Activated CD8-positive, alpha-beta memory T cell treated with anti-CD3 and anti-CD28 coated beads, Interleukin-2, amount 10 ng/mL, durations not matched to agents 7 days and 5 days (primary cell): ENCODE measurements at places on chromosomes 1 and 21. TPM values are rescaled to one million over a fixed set of nuclear protein-coding genes. Genes with fewer than 3 reads are reported as not detected.
A peak's percentile ranks its signal among the peaks of the same experiment; 100 is the strongest.

The FAM177B gene
- total RNA-seq, result not detected

The SLC37A1 gene
- total RNA-seq, result 14.0 TPM

The PRKCZ gene
- 6.8 TPM for total RNA-seq

GRCh38 chr1:9766759-9767442 is 56.9 kb downstream of the CLSTN1 start:
- DNase-seq, result no peak

DNA sequence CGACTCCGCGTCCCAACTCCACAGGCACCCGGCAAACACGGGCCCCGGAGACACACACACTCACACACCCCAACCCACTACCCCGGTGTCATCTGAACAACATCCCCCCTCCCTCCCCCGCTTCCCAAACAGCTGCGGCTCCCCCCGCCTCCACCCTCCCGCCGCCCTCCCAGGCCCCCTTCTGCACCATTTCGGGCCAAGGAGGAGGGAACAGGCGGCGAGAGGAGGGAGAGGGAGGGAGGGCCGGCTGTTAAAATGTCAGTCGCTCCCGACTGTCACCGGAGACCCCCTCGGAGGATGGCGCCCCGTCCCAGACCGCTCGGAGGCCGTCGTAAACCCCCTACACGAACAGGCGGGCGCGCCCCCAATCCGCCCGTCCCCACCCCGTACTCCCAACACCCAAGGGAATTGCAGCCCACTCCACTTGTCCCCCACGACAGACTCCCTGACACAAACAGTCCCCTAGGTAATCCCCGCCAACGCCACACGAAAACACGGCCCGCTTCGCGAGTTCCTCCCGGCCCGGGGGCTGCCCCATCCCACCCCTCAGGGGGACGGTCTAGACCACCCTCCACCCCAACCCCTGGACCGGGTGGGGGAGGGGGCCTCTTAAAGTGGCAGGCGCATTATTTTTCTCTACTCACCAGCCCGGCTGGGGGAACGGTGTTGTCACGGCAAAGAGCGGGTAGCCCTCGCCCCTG is 583 bp downstream of the MEF2D start:
- peak; percentile 62 for DNase-seq

GRCh38 chr1:226883630-226884029 is 13.2 kb downstream of the PSEN2 start:
- no peak for DNase-seq

- DNase-seq, result no peak
Observed at GRCh38 chr1:61387829-61388228, 305.5 kb downstream of the NFIA start.

GRCh38 chr1:201655243-201655642 is 116.3 kb downstream of the NAV1 start:
- no peak for DNase-seq

DNA sequence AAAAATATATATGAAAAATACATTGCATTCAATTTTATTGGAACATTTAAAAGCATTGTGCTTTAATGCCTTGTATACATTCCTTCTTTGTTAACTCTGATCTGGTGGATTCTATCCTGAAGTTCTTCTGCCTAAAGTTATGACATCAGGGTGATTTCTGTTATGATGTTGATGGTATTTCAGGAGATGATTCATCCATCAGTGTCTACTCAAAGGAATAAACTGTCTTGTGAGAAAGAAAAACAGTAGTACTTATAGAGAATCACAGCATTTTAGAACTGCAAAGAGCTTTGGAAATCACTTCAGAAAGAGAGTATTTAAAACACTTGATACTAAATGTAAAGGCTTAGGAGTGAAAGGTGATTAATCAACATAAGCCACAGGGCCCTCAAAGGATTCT is 155.7 kb downstream of the PTPRC start:
- no peak for DNase-seq

DNA sequence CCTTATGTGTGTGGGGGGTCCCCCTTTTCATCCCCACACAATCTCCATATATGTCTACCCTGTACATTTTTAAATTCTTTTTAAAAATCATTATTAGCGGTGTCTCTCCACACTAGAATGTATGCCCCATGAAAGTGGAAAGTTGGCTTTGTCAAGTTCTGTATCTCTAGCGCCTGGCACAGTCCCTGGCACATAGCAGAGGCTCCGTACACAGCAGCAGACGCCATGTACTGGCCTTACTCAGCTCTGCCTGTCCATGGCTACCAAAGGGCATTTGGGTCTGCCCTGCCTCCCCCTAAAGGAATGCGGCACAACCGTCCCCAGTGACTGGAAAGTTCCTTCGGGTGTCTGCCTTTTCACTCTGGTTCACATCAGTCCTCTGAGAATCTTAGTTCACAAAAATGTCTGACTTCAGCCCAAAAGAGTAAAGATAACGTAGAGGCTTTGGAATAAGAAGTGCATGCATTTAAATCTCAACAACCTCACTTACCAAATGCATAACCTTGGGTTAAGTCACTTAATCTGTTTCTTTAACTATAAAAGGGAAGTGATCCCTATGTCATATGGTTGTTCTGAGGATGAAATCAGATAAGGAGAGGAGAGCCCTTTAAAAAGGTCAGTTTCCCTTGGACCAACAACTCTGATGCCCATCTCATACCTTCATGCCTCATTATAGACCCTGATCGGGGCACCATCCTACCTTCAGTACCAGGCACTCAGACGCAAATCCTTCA is 61.1 kb downstream of the CD46 start:
- DNase-seq, result peak; percentile 26

DNA sequence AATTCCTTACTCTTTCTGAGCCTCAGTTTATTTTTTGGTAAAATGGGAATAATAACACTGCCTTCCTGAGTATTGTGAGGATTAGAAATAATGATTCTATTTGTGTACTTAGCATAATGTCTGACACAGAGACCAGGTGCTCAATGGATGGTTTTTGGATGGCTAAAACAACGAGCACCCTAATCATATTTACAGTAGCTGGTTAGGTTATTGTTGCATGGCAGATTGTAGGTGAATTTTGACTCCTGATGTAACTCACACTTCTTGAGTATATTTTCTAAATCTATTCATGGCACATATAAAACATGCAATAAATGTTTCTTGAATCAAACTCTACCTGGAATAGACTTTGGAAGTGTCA is 11.9 kb upstream of the DUSP10 start:
- DNase-seq, result no peak
